Thoracic aorta (tissue), 2 donors: ENCODE measurements at places on chromosomes 13 and 19.

DNA sequence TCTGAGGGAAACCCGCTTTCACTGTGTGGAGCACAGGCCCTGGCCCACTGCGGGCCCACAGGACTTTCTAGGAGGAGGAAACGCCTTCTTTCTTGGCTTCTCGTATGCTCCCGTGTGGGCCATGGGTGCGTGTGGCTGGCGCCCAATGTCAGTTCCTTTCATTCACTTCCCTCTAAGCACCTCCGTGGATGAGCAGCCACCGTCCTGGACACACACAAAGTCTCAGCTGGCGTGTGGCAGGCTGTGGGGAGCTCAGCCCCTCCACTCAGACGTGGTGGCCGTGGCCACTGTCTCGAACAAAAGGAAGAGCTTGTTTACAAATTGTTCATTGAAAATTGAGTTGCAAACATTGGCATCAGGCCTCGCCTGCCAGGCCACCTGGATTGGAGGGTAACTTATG lies 240.0 kb upstream of the SGCG start:
- DNase-seq, result no peak

DNA sequence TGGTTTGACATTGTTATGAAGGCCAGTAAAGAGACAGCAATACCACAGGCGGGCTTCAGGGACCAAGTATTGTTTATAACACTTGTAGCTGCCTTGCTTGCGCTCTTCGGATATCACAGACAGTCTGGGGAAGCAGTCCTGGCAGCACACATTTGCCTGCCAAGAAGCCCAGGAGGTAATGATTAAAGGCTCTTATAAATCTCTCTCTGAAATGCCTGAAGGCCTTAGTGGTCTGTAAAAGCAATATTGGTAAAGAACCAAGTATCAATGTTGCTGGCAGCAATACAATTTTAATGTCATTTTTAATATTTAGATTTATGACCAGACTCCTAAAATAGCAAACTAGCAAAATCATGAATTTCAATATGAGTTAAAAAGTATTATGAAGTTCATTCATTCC lies 1312.4 kb downstream of the PCDH9 start:
- no peak for DNase-seq

DNA sequence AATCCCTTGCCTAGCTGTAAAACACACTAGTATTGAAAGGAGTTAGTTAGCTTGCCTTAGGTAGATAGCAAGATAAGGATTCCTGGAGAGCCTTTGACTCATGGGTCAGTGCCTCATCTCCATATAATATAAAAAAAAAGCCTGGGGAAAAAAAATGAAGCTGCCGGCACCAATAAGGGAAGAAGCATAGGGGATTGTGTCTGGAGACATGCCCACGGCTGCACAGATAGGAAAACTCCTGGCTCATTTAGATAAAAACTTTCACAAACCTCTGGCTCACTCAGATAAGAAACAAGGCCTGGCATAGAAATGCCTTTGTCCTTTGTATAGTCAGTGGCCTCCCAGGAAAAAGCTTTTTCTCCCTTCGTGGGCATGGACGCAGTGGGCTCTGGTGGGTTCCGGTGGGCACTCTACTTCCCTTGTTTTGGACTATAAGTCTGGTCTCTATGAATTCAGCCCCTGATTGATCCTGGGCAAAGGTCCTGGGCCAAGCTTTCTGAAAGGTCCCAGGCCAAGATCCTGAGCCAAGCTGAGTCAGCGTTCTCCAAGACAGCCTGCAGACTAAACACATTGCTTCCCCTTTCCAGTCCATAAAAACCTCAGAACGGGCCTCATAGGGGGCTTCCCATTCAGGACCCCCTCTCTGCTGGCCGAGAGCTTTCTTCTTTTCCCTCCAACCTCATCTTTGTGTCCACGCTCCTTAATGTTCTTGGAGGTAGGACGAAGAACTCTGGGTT lies 4.9 kb upstream of the OR7A17 start:
- no peak for DNase-seq

- no peak for DNase-seq
Observed at GRCh38 chr13:89784161-89784809, 1563.2 kb upstream of the MIR17HG start.

DNA sequence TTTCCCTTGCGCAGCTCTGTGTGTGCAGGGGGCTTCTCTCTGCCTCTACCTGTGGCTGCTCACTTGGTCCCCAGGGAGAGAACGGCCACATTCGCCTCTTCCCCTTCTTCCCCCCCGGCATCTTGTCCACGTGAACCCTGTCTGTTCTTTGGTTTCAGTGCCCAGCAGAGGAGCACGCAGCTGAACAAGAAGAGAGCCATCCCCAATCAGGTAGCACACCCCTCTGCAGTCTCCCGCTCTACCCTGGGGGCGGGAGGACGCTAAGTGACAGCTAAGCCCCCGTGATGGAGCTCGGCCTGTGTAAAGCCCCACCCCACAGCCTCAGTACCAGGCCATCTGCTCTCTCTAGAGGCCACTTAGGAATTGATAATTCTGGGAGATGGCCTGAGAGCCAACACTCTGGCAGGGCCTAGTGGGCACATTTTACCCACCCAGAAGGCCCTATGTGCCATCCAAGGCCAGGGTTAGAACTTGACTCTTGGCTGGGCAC lies 30.2 kb downstream of the TMED1 start:
- no peak for DNase-seq
